Eye (tissue), 1 donor: ENCODE measurements at places on chromosomes 16 and 17.

DNA sequence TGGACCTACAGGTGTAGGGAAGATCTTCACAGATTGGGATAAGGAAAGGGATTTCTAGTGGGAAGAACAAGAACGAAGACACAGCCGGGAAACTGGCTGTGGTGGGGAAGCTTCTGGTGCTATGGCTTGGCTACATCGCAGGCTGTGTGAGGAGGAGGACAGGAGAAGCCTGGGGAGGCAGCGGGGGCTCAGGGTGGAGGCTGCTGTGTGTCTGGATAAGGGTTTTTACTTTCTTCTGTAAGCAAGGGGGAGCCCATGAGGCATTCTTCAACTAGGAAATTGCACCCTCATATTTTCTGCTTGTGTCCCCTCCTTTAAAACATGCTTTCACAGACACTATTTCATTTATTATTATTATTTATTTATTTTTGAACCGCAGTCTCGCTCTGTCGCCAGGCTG, 2.9 kb upstream of the RHBDF2 start:
- no peak for DNase-seq

DNA sequence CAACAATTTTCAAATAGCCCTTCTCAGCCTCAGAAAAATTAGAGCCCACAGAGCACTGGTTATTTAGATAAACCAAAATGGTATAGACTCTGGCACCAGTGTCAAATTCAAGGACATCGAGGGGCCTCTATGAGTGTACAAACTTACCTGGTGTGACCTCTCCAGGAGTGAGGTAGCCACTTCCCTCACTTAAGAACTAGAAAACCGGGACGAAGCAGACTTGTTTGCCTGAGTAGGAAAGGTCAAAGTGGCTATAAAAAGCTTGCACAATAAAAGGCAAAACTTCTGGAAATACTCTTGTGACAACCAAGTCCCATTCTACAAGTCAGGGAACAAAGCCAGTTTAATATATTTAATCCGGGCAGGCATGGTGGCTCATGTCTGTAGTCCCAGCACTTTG, 39.2 kb upstream of the PRSS54 start:
- no peak for DNase-seq

GRCh38 chr16:3030222-3031212, 6.2 kb downstream of the BICDL2 start:
- DNase-seq: no peak

- peak; percentile 84 for DNase-seq
Measured at GRCh38 chr16:78796221-78796866, 696.9 kb downstream of the WWOX start.

DNA sequence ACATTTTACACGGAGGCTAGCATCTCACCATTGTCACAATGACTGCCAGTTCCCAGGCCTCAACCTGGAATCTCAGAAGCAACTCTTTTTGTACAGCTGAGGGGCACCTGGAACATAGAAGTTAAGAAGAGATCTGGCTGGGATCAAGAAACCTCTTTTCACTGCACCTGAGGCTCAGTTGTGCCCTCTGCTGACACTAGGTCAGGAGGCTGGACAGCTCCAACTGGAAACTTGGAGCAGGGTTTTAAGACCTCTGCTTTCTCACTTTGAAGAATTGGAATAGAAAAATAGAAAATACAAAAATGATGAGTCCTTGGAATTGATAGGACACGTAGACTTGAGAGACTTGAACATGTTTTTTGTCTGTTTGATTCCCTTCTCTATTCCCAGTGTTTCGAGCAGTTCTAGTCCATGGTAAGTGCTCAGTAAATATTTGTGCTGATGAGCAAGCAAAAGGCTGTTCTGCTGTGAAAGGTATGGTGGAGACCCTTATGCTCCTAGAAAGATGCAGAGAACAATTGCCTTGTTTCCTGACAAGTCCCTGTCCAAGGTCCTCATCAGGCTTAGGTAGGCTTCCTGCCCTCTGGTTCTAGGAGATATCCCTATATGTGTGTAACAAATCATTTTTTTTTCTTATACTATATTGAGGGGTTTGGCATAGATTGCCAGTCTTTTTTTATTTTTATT, 13.6 kb upstream of the PPM1D start:
- DNase-seq: no peak

DNA sequence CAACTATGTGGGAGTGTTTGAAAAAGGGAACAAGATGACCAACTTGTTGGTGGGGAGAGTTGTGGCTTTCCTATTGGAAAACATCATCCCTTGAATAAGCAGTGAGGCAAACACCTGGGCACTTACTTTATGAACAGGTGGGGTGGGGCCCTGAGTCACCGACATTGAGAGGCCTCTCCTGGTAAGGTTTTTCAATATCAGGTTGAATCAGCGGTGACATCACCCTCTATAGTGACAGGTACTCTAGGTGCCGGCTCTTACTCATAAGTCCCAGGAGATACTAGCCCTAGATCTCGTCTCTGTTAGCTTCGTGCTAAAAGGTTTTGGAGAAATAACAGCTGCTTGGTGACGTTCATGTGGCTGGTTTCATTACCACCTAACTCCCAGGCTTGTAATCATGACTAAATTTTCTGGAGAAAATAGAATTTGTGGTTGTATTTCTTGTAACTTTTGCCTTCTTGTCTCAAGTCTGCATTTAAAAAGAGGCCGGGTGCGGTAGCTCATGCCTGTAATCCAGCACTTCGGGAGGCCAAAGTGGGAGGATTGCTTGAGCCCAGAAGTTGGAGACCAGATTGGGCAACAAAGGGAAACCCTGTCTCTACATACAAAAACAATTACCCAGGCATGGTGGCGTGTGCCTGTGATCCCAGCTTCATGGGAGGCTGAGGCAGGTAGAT, 19.3 kb downstream of the CDH1 start:
- DNase-seq: no peak

DNA sequence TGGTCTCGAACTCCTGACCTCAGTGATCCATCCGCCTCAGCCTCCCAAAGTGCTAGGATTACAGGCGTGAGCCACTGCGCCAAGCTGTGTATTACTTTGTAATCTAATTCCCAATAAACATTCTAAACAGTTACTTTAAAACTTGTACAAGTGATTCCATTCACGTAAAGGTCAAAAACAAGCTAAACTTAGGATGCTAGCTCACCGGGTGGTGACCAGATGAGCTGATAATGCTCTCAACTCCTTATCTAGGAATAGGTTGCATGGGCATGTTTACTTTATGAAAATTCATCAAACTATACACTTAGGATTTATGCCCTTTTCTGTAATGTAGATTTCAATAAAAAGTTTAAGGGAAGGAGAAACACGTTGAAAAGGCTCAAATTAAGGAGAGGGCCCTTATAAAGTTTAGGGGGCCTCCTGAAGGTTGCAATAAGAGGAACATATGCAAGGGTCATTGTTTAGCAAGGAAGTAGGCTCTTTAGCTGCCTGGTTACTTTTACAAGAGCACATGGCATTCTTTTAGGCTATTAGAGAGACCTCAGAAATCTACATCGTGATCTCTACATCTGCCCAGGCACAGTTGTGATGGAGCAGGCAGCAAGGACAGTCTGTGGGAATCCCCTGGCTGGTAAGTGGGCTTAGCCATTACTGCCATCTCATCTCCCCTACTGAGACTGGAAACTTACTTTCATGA, 13.3 kb downstream of the CDR2 start:
- no peak for DNase-seq

DNA sequence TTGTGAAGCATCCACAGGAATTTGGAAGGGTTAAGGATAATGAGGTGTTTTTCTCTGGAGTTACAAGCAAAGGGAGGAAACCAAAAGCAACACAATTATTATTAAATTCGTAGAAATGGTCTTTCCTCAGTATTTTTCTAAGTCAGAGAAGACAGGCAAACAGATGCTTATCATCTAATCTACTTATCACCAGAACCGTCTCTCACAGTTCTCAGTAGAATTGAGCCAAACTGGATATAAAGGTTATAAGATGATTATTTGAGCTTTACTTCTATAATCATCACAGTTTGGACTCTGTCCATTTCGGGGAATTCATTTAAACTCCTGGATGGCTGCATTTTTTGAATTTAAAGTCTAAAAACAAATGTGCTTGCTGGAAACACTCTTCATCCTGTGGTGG, 245.0 kb downstream of the KCNJ2 start:
- peak; percentile 12 for DNase-seq
